ENCODE measurements at places on chromosomes 16 and 17.

GRCh38 chr16:67186550-67186950 lies 2.8 kb upstream of the MATCAP1 start:
- no peak for DNase-seq

- DNase-seq, result no peak
Measured at GRCh38 chr16:54203851-54204505, 82.6 kb downstream of the IRX3 start.

DNA sequence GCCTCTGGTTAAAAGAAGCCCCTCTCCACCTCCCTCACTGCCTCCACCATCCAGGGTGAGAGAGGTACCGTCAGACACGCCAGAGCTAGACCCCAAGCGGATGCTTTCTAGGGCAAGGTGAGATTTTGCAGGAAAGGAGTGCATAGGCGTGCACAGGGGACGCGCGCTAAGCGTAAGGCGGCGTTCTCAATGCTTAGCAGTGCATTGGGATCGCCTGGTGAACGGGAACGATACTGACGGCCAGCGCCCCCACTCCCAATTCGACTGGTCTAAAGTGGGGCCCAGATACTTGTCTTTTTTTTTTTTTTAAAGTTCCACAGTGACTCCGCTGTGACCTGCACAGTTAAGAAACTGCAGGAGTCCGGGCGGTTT lies 57.9 kb upstream of the CREBBP start:
- no peak for DNase-seq

DNA sequence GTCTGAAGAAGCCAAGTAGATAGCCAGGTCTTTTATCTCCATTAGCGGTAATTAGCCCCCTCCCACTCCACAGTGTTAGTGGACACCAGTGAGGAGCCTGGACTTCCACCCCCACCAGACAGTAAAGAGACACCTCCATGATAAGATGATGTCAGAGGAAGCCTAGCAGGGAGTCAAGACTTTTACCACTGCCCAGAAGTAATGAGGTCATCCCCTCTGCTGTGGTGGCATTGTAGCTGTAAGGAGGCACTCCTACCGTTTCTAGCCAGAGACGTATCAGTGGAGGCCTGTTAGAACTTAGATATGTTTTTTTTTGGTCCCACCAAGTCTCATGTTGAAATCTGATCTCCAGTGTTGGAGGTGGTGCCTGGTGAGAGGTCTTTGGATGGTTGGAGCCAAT lies 38.1 kb downstream of the PIK3R5 start:
- no peak for DNase-seq

DNA sequence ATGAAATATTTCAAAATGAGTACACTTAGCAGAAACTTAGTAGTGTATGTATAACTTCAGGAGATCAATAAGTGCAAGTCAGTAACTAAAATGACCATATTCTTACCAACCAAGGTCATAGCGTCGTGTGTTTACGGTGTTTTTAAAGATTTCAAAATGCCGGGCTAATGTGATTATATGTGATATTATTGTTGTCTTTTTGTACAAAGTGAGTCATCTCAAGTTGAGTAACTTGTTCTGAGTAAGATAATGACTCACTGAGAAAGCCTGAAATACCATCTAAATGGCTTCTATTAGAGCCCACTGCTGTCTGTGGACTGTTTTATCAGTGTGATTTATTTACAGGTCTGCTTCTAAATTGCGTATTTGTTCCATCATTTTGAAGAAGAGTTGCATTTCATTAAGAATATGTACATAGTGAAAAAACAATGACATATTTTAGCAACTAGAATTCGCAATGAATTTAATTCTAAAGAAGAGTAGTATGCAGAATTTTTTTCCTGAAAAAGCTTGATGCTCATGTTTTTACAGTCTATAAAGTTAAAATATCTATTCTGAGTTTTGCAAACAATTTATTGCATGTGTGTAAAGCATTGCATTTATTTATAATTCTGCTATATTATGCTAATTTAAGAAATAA lies 12.7 kb downstream of the KRT12 start:
- peak; percentile 60 for DNase-seq

GRCh38 chr17:67585077-67585602 lies 132.6 kb upstream of the NOL11 start:
- DNase-seq, result no peak

DNA sequence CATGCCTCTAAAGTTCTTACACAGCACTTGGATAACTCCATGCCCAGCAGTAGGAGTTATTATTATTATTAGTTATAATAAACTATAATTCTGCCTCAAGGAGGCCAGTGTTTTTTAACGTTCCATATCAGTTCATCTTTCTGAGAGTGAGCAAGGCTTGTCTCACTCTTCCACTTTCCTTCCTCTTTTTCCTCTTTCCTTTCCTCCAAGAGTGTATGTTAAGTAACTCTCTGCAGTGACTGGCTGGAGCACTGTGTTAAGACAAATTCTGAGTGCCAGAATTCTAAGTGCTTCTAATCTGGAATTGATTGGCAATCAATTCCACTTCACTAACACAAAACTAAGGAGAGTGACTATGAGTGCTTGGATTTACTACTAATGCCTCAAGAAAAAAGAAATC lies 16.4 kb downstream of the CLEC19A start:
- DNase-seq, result peak; percentile 34

DNA sequence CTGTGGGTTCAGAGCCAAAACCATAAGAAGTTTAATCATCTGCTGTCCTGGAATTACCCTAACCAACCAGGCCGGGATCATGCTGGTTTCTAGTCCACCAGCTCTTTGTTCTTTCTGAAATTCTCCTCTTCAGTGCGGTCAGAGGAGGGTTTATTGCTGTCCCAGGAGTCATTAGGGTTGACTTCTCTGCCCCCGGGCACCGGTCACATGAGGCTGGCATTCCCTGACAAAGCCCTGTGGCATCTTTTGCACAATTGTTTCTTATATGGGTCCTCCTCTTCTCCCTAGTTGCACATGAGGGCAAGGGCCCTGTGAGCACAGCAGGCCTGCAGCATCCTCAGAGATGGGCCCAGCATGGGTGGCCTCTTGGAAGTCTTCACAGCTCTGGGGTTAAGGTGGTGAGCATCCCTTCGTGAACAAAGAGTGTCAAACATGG lies 243.9 kb downstream of the IRF8 start:
- no peak for DNase-seq

- DNase-seq, result no peak
Measured at GRCh38 chr17:76402711-76403110, 18.3 kb downstream of the SPHK1 start.

GRCh38 chr17:17944242-17944641 lies 28.0 kb downstream of the TOM1L2 start:
- DNase-seq, result no peak

DNA sequence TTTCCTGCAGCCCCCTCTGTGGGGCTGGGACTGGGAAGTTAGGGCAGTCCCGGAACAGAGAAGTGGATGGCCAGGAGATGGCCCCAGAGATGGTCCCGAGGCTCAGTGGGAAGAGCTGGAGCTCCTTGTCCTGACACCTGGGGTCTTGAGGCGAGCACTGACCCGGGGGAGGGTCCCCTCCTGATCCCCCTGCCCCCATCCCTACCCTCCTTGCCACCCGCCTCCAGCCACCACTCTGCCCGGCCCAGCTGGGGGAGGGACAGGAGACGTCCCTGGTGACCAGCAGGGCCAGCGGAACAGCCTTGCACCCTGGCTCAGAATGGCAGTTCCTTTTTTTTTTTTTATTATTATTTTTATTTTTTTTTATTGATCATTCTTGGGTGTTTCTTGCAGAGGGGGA lies 13.9 kb upstream of the RNF213 start:
- no peak for DNase-seq

- DNase-seq, result peak; percentile 27
Measured at GRCh38 chr17:9402590-9403199, 172.9 kb downstream of the STX8 start.

DNA sequence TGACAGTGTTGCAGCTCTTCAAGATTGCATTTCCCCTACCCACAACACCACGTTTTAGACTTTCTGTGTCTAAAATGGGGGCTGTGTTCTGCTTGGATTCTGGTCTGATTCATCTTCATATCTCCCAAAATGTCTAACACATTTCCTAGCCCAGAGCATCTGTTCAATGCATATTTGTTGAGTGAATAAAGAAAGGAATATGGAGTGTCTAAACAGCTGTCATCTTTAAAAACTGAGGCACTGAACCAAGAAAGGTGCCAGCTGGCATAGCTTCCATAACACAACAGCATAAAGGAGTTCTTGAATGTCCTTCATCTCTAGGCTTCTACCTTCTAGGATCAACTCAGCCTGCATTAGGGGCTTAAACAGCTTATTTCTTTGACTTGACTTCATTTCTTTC lies 67.4 kb downstream of the CDH11 start:
- DNase-seq, result no peak

DNA sequence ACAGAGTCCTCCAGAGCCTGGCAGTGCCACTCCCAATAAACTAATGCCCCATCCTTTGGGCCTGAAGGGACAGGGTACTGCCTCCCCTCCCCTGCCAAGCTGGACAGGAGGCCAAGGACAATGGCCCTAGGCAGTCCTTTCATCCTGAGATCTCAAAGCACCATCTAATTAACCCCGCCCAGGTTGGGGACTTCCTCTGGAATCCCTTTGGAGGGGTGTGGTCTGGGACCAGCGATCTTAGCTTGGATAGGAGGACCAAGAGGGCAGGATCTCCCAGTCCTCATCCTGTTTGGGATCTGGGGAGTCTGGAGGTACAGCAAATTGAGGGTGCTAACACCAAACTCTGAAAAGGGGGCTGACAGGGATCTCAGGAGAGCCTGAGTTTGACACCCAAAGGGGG lies 18.2 kb upstream of the SP6 start:
- DNase-seq, result no peak

- DNase-seq, result no peak
Measured at GRCh38 chr17:33038740-33039139, 47.1 kb downstream of the SPACA3 start.

DNA sequence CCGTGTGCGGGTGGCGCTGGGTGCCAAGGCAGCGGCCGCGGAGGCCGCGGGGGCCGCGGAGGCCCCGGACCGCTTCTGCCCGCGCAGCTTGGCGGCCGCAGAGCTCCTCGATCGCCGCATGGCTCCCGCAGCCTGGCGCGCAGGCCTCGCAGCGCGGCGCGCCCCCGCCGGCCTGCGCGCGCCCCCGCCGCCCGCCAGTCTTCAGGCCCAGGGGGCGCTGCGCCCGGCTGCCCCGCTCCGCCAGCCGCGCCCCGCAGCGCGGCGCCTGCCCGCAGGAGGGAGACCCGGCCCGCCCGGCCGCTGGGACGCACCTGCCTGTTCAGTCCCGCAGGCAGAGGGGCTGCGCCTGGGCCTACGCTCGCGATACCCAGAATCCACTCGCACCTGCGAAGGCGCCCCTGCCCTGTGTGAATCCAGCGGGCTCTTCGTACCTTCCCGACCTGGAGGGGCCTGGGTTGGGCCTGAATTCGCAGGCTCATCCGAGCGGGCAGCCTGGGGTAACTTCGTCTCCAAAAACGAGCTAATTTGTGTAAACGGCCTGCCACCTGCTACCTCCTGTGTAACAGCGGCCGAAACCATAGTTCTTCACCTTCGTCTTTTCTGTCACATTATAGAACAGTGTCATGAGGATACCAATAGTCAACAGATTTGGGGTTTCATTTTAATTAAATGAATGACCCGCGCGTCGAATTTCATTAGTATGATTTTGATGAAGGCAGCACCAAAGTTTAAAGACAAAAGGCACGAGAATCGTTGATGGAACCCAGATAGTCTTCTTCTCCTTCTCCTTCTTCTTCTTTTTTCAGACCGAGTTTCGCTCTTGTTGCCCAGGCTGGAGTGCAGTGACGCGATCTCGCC lies at the start of gene CENPV:
Gene CENPV (minus strand): TSS at position 153 of the 858 bp plus-strand sequence. CDS start 33 bp downstream, at position 120.
- peak; percentile 37 for DNase-seq

GRCh38 chr17:42313773-42314566 lies 25.7 kb downstream of the STAT5A start:
- DNase-seq, result no peak

DNA sequence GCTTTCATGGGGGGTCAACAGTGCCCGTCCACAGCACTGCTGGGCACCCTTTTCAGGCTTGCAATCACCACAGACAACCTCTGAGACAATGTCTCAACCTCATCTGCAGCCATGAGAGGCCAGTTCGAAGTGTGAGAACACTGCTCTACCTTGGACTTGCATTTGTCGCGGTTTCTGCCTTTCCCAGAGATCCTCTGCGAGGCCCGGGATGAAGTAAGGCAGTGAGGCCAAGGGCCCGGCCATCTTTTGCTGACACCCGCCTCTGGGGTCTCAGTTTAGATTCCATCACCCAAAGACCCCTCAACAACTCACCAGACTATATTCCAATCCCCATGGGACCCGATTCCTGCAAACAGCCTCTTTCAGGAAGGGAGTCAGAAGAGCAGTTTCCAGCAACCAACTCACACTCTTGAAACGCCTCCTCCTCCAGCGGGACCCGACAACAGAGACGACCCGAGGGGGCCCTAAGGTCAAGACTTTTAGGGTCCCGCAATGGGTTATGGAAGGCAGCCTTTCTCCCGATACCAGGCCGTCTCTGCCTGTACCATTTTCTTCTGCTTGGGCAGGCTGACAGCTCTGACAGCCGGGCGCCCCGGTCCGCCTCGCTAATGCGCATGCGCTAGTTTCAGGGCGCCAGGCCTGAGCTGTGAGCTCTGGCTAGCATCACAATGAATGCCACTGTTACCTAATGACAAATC lies 576.0 kb downstream of the KCNJ18 start:
- no peak for DNase-seq

GRCh38 chr17:8430966-8431365 lies 4.7 kb upstream of the NDEL1 start:
- DNase-seq, result no peak

DNA sequence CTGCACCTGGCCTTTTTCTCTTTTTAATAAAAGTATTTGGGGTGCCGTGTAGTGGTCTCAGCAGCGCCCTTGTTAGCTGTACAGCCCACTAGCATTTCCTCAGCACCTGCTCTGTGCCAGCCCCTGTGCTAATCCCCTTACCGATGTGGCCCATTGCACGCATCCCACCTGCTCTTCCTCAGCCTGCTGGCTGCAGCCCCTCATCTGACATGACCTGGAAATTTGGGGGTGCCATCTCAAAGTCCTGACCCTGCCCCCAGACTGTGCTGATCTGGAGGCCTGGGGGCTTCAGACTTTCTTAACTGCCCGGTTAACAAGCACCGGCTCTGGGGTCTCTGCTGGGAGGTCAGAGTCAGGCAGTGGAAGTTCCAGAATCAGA lies 10.4 kb downstream of the GPRC5C start:
- DNase-seq, result no peak

DNA sequence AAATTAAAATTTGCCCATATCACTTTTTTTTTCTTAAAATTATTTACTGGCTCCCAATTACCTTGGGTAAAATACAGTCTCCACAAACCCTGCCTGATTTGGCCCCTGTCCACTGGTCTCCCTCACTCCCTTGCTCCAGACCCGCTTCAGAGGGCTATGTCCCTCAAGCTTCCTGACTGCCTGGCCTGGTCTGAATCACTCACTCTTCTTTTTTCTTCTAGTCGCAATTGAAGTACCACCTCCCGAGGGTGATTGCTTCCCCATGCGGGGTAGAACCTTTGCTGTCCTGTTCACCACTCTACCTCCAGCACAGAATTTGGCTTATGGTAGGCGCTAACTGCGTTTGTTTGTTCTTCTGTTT lies 598 bp upstream of the PGAP3 start:
- no peak for DNase-seq

GRCh38 chr17:57138956-57139576 lies 54.0 kb downstream of the AKAP1 start:
- DNase-seq, result no peak

- DNase-seq, result no peak
Measured at GRCh38 chr17:39210093-39210434, 10.0 kb downstream of the RPL19 start.

- DNase-seq, result no peak
Measured at GRCh38 chr17:40447148-40447644, 3.9 kb downstream of the IGFBP4 start.

GRCh38 chr17:57109393-57110151 lies 24.5 kb downstream of the AKAP1 start:
- no peak for DNase-seq

All from MV-4-11 (cell line).